Amniotic epithelial cell (primary cell): ENCODE measurements at places on chromosomes 4 and X.

- DNase-seq, result peak; percentile 41
Observed at GRCh38 chr4:24910499-24910898, 2.3 kb downstream of the CCDC149 start.

- DNase-seq, result no peak
Observed at GRCh38 chr4:181964731-181965130, 278.5 kb upstream of the TENM3 start.

DNA sequence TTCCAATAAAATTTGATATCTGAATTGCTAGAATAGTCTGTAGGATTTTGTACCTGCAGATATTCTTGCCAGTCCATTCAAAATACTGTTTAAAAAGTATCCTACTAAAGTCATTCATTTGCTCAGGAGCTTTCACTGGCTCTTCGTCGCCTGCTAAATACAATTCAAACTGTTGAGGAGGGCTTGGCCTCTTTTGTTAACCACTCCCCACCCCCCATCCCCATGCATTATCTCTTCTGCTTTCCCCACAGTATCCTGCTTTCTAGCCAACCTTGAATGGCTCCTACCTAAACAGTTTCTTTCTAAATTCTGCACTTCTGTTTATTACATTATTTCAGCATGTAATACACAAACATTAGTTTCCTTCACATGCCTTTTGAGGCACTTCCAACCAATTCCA, 230.8 kb downstream of the CPE start:
- no peak for DNase-seq

- no peak for DNase-seq
Observed at GRCh38 chrX:25003066-25003849, 12.5 kb downstream of the ARX start.

DNA sequence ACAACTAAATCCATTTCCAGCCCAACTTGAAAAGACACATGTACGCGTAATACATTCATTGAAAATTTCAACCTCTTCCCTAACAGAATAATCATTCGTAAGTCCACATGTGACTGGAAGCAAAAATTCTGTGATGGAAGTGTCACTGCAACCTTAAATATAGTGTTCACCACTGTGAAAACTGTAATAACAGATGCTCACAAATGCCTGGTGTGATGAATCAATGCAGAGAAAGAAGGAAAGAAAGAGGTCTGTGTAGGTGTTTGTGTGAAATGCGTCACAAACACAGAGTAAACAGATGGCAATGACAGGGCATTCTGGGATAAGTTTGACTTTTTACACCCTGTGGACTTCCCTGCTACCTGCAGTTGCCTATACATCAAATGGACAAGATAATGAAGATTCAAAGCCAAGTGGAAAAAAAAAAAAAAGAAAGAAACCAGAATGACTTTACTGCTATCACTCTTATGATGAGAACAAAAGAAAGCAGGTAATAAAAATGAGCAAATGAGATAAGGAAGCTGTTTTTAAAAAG, 123.3 kb downstream of the EPHA5 start:
- no peak for DNase-seq
